ENCODE measurements at places on chromosomes 3 and 15.
A peak's percentile ranks its signal among the peaks of the same experiment; 100 is the strongest.

- no peak for DNase-seq
Measured at GRCh38 chr3:48565591-48566400, 2.2 kb upstream of the UCN2 start.

DNA sequence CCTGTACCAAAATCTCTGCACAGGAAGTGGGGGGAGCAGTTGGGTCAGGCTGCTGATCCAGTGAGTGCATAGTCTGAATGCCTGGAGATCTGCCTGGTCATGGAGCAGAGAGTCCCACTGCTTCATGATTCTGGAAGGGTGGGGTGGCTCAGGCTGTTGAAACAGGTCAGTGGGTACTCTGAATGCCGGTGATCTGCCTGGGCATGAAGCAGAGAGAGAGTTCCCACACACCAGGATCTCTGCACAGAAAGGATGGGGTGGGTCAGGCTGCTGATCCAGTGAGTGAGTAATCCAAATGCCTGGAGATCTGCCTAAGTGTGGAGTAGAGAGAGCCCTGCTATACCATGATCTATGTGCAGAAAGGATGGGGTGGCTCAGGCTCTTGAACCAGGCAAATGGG is 16.1 kb upstream of the GCSAM start:
- DNase-seq: no peak

- DNase-seq: no peak
Measured at GRCh38 chr3:4406746-4407568, 60.1 kb downstream of the SUMF1 start.

- DNase-seq: no peak
Measured at GRCh38 chr15:99167640-99168039, 62.8 kb downstream of the SYNM start.

DNA sequence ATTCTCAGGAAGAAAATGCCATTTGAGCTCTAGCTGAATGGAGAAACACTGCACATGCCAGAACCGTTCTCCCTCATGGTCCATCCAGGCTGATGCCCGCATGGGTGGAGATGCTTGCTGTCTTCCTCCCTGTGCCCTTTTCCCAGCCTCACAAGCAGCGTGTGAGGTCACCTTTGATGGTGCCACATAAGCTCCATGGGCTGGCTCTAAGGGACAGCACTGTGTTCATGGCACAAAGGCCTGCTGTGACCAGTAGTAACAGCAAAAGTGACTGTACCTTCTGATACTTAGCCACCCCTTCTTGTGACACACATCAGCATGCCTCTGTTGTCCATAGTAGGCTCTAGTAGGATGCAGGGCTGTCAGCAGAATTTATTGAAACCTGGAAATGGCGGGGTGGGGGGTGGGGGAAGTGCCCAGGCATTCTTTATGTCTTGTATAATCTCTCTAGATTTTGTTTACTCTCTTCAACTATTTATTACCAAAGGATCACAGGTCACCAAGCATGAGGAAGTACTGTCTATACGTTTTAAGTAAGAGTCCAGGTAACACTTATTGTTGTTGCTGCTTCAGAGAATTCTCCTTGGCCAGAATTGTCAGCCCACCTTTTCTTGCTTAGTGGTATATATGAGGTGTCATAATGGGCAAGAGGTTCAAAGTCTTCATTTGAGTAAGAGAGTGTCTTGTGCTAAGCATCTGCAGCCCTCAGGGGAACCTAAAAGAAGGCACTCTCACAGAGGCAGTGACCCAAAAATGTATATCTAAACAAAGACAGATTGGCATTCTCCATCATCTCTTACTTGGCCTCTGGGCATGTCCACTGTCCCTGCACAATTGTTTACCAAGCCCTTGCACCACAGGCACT is 56.5 kb downstream of the RAB7A start:
- no peak for DNase-seq

DNA sequence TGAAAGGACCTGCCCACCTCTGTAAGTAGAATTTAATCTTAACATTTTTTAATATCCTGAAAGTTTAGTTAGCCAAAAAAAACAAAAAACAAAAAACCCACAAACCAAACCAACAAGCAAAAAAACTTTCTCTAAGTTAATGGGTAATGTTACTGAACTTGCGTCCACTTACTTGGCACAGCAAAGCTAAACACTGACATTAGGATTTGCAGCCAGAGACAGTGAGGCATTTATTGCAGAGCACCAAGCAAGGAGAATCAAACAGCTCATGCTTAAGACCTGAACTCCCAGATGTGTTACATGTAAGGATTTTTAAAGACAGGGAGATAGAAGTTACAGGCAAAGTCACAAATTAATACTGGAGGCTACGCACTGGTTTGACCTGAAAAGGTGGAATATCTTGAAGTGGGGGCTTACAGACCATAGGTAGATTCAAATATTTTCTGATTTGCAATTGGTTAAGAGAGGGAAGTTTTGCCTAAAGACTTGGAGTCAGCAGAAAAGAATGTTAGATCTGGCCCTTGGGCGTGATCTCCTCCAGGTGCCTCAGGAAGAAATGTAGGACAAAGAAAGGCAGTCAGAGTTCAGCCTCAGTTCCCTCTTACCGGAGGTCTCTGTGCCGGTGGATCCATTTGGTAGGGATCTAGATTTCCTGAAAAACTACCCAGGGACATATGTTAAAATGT is 205.0 kb downstream of the ADAMTSL3 start:
- no peak for DNase-seq

GRCh38 chr3:38623539-38623938 is 25.9 kb downstream of the SCN5A start:
- DNase-seq: no peak

- no peak for DNase-seq
Measured at GRCh38 chr3:16510620-16511319, 2.7 kb downstream of the RFTN1 start.

DNA sequence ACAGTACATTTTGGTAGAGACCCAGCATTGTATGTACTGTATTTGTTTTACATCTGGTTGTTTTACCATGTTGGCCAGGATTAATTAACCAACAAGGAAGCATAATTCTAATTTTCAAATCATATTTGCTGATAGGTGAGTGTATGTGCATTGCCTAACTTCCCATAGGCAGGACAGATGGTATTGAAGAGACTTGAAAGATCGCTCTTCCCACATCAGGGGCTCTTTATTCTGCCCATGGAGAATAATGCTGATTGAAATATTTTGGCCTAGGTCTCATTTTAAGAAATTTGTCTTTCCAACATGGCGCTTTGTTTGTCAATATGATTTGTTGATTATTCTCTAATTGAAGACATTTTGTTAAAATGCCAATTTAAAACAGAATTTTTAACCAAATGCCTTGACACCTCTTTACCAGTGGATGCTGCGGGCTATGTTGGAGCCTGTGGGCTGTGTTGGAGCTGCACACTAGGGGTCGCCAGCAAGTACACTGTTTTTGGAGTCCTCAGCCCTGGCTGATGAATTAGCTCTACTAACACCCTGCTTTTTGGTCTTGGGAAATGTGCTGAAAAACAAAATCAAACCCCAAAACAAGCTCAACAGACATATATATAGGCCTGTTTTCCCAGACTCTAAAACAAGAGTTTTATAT is 5.3 kb downstream of the P2RY12 start:
- DNase-seq: no peak

- DNase-seq: no peak
Measured at GRCh38 chr15:73322665-73323373, 45.9 kb downstream of the HCN4 start.

GRCh38 chr15:40991355-40991754 is 38.1 kb downstream of the CHAC1 start:
- DNase-seq: no peak

DNA sequence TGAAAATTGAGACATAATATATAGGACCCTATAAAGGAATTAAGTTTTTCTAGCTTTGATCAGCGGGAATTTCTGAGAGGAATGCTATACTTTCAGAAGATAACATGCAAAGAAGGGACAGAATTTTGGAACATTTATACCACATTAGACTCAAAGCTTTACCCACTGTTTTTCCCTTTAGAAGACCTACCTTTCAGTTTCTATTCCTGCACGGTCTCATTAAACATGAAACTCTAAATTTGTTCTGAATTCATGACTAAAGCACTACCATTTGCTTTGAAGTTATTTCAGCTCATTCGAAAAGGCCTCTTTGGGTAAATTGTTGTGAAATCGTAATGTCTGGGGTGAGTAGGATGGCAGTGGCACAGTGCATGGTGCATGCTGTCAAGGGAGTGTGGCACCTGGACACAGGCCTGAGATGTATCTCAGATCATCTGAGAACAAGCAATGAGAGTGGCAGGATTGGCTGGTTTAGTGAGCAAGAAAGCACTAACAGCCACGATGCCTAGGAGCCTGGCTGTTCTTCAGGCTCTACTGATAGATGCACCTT is 42.5 kb downstream of the CHCHD4 start:
- DNase-seq: no peak

GRCh38 chr3:39810647-39811161 is 1.3 kb downstream of the MYRIP start:
- DNase-seq: no peak

GRCh38 chr15:79994615-79995014 is 23.6 kb upstream of the BCL2A1 start:
- no peak for DNase-seq

DNA sequence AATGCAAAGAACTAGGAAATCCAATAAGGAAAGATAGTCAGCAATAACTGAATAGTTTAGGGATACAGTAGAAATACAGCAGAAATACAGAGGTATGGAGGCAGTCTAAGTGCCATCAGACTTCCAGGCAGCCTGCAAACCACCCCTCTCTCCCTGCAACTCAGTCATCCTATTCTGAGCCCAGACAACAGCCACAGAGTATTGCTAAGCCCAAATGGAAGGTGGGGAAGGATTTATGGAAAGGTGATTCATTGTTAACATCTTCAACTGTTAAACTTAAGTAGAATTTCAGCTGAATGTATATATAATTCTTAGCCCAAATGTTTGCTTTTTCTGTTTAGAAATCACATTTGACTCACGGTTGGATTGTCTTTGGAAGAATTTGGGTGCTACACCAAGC is 300.4 kb downstream of the RBMS3 start:
- no peak for DNase-seq

- DNase-seq: no peak
Measured at GRCh38 chr3:140493271-140493670, 184.6 kb upstream of the TRIM42 start.

DNA sequence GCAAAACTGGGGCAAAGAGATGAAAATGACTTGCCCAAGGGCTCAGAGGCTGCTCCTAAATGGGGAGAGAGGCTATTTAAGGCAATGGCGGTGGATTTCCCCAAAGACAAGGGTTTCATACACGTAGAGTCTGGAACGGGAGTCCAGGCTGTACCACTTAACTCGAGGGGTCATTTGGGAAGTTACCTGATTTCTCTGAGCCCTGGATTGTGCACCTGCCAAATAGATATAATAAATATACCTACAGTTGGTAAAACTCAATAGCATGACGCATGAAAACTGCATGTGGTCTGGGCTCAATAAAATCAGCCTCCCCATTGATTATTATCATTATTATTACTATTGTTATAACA is 1.3 kb upstream of the ITPR1 start:
- no peak for DNase-seq

- DNase-seq: peak; percentile 87
Measured at GRCh38 chr3:122564155-122564912, at the start of the genes DTX3L and PARP9. Gene DTX3L (plus strand): TSS chr3:122564338. CDS start chr3:122564427, 89 bp downstream. Gene PARP9 (minus strand): TSS chr3:122564300. CDS start chr3:122559620, 4,680 bp downstream.

- DNase-seq: no peak
Measured at GRCh38 chr15:56293495-56294292, 50.0 kb upstream of the RFX7 start.

DNA sequence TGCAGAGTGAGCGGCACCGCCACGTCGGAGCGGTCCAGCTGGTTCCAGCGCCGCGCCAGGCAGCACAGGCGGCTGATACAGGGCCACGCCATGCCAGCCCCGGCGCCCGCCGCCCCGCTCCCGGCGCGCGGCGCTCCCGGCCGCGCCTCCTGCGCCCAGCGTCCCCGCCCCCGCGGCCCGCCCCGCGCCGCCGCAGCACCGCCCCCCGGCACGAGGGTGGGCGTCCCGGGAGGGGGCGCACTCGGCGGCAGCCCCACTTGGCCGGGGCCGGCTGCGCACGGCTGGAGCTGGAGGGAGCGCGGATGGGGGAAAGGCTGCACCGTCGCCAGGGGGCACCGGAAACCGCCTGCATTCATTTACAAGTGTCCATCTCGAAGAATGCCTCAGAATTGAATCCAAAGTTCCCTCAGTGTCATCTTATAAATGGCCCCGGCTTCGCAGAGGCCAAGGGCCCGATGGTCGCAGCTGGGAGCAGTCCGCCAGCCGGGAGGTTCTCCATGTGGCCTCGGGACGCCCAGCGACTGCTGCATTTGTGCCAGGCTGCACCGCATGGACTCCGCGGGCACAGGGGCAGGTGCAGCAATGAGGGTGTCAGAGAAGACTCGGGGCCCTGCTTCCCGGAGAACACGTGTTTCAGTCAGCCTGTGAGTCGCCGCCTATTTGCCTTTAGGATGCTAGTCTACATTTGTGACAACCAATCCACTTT is at the start of gene MAP6D1:
Gene MAP6D1, minus strand, starts transcription at position 122 of the 706 bp plus-strand sequence. Its CDS starts 30 bp downstream, at position 92.
- DNase-seq: peak; percentile 22

- DNase-seq: no peak
Measured at GRCh38 chr3:147554332-147554731, 145.2 kb downstream of the ZIC1 start.

DNA sequence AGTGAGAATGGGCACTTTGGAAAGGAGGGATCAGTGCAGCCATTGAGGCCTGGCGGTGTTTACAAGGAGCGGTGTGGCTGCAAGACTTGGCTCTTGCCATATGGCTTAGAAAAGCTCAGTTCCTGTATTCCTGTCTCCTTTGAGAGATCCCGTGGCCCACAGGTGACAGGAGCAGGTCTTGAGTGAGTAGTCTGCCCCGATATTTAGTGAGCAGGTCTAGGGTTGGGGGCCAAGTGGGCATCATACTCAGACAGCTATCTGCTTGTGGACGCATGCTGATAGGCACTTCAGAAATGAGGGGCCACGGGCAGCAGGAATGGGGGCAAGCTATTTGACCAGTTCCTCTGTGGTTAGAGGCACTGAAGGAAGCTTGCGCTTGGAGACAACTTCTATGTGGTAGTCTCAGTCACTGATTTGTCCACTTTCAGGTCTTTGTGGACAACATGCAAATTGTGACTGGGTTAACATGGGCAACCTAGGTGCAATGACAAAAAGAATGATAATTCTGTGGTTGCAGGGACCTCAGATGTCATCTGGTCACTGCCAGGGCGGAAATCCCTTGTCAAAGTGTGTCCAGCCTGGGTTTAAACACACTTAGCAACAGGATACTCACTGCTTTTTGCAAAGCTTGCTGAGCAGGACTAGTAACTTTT is 1.1 kb downstream of the TMED3 start:
- no peak for DNase-seq

DNA sequence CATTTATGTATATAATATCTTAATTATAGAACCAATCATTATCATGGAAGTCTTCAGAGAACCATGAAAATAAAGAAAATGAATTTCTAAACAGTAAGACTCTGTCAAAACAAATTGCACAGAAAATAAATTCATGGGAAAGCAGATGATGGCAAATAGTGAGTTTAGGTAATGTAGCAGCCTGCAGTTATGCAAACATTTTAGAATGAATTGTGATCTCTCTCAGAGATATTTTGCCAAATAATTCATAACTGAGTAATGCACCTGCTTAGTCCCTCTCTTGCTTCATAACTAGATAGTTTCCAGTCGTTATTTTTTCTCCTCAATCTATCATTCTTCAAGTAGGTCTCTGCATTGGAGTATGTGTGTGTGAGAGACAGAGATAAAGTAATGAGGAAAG is 492.7 kb upstream of the THBS1 start:
- no peak for DNase-seq

All from CD4-positive, alpha-beta memory T cell (primary cell).